Hippocampal formation (tissue), 2 donors: ENCODE measurements at places on chromosomes 5 and 9.

DNA sequence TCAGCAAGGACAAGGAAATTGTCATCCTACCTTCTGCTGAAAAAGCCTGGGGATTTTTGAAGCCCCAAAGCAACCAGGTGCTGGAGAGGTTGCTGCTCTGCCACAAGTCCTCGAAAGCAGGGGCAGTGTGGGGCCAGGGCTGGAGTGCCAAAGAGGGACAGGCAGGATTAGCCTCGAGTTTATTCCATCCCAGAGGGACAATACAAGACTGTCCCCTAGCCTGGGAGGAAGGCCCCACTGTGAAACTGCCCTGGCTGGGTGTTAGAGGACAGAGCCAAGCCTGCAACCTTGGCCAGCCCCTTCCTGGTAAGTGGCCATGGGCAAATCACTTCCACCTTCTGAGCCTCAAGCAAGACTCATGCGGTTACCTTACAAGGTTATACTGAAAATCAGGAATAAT, 55.1 kb downstream of the WHRN start:
- no peak for DNase-seq

DNA sequence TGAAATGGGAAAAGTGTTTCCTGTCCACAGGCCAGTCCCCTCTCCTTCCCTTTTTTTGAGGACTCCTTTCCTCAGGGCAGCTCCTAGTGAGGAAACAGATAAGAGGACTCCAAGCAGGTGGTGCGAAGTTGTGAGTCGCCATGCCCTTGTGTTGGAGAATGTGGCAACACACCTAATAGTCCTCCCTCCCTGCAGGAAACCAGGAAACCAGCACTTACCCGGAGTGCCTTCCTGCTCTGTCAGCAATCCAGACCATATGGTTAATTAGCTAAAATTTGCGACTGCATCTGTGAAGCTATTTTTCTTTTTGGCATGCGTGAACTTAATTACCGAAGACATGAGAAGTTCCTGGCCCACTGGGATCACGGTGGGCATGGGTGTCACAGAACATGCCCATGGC, 69.9 kb downstream of the TRIM32 start:
- DNase-seq, result peak; percentile 5

- no peak for DNase-seq
These were observed 3.7 kb upstream of the PJA2 start for GRCh38 chr5:109413458-109413857.

- DNase-seq, result no peak
These were observed 1568.9 kb upstream of the ACO1 start for GRCh38 chr9:30815585-30815984.

DNA sequence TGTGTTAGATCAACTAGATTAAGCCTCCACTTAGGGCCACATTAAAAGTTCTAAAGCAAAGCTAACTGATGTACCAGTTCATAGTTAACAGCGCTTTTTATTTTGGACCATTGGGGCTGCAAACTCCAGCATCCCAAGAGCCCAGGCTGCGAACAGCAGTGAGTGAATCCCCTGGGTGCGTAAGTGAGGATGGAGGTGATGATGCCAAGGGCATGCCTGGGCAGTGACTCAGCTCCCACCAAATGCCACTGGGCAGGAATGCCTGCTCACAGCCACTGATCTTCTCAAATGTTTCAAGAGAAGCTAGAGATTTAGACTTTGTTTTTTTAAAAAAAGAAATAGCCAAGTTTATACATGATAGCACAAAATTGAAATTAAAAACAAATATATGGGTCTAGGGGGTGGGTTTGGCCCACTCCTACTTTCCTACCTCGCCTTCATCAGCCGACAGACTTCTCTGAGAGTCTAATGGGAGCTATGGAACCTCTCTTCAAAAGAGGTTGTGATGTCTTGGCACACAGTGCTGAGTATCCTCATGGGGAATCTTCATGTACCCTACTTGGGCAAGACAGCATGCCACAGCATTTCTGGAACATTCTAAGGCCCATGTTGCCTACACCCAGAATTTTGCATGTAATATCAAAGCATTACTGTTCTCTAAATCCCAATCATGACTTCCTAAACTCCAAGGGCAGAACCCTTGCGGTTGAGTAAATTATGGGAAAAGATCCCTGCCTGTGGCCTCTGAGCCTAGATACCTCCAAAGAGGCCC, 398.1 kb downstream of the EBF1 start:
- no peak for DNase-seq

GRCh38 chr9:3846573-3846972, 320.8 kb upstream of the RFX3 start:
- DNase-seq, result no peak

DNA sequence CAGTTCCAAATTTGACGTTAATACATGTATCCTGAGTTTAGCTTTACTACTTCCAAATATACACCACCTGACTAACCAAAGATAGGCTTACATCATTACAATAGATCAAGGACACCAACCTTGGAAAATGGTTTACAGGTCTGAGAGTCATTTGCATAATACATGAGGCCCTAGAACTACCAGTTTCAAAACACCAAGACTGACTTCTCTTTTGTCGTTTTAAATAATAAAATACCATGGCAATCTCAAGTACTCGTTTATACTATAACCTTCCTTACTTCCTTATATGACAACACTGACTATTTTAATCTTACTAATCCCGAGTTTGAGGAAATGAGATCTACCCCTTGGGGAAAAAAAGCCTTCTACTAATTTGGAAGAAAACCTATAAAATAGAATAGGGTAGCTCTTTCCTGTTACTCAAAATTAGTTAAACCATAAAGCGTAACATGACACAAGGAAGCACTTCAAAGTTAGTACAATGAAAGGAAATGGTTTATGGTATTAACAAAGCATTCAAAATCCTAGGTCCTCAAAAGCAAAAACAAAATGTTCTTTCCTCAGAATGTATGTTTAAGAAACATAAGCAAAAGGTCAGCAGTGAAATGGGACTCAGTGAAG, 42.1 kb downstream of the UBQLN1 start:
- no peak for DNase-seq

GRCh38 chr9:27460226-27461023, 63.7 kb upstream of the IFNK start:
- DNase-seq, result no peak

GRCh38 chr5:173069671-173070070, 13.5 kb downstream of the CREBRF start:
- no peak for DNase-seq

DNA sequence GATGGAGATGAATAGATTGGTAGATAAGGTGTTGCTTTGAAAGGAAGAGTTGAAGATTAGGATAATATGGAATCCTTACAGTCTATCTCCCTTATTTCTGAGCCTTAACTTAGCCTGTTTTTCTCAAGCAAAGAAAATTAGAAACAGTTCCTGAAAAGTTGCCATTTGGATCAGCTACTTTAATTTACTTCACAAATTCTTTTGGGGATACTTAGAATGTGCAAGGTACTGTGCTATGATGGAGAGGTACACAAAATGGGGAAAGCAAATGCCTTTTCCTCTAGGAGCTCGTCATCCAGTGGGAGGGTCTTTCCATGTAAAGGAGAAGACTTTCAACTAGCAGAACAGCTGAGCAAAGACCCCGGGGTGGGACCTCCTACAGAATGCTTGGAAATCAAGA, 51.1 kb upstream of the SMARCA2 start:
- DNase-seq, result no peak

DNA sequence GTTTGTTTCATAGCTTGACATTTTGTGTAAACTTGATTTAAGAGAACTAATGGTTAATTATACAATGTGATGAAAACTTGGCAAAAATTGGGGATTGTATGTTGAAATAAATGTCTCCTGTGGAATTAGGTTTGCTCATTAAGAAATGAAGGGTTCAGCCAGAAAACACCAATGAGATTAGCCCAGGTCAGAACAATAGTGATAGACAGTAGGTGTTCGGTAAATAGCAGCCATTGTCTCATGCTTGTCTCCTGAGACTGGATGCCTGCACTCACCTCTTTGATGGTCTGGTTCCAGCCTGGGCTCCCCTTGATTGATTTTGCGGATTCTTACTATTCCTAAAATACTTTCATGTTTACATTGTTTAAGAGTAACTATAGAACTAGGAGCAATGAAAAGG, 135.5 kb downstream of the FBN2 start:
- DNase-seq, result no peak

DNA sequence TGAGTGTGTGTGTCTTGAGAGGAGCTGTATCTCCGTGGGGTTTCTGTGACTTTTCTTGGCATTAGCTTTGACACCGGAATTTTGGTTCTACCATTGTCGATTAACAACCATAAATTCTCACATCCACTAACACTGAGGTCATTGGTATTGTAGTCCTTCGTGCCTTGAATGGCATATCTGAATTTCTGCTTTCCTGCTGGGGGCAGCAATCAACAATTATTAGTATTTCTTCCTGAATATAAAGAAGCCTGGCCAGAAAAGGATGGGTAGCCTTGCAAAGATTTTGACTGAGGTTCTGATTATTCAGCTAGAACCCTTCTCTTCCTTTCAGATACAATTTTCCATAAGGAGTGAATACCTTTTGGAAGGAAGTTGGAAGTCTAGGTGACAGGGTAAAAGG, 33.5 kb upstream of the SHOC1 start:
- DNase-seq, result no peak

GRCh38 chr9:108727580-108728111, 128.1 kb downstream of the ACTL7B start:
- peak; percentile 35 for DNase-seq

- DNase-seq, result no peak
These were observed 147.7 kb downstream of the SIL1 start for GRCh38 chr5:139050432-139050831.

DNA sequence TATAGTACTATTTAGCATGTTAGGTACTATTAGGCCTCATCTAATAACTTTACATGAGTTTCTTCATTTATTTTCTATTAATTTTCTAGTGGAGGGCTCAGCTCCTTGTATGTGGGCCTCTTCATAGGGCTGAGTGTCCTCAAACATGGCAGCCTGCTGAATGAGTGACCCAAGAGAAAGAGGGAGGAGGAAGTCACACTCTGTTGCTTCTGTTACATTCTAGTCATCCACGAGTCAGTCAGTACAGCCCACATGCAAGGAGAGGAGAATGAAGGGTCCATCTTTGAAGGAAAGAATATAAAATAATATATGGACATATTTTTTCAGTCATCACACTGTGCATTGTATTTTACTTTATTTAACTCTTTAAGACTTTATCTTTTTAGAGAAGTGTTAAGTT, 66.6 kb upstream of the NR3C1 start:
- DNase-seq, result no peak

DNA sequence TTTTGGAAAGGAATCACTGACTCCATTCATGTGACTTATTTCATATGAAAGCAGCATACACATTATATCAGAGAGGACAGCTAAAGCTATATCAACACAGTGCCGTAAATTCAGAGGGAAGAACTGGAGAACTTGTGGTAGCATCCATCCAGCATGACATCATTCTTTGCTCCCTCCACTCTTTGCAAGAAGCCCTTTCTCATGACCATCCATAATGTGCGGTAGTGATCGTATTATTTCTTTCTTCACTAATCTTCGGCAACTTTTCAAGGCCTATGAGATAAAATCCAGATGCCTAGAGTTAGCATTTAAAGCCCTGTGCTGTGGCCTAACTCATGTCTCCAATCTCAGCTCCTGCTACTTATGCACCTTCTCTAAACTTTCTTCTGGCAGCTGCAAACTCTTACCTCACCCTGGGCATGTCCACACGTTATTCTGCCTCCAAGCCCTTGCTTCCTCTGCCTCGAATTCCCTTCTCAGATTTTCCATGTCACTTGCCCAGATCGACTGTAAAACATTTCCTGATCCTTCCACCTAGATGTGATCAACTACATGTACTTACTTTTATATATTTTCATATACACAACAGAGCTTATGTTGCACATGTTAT, 307.3 kb upstream of the SGCD start:
- no peak for DNase-seq

GRCh38 chr5:88740604-88741185, 142.3 kb downstream of the MEF2C start:
- no peak for DNase-seq

GRCh38 chr9:69997524-69997923, 46.1 kb upstream of the MAMDC2 start:
- no peak for DNase-seq

- no peak for DNase-seq
These were observed 45.5 kb downstream of the HTR1A start for GRCh38 chr5:63916786-63917185.

GRCh38 chr5:136703706-136704105, 338.4 kb upstream of the TRPC7 start:
- DNase-seq, result no peak

- no peak for DNase-seq
These were observed 145.3 kb upstream of the FST start for GRCh38 chr5:53335115-53335514.

DNA sequence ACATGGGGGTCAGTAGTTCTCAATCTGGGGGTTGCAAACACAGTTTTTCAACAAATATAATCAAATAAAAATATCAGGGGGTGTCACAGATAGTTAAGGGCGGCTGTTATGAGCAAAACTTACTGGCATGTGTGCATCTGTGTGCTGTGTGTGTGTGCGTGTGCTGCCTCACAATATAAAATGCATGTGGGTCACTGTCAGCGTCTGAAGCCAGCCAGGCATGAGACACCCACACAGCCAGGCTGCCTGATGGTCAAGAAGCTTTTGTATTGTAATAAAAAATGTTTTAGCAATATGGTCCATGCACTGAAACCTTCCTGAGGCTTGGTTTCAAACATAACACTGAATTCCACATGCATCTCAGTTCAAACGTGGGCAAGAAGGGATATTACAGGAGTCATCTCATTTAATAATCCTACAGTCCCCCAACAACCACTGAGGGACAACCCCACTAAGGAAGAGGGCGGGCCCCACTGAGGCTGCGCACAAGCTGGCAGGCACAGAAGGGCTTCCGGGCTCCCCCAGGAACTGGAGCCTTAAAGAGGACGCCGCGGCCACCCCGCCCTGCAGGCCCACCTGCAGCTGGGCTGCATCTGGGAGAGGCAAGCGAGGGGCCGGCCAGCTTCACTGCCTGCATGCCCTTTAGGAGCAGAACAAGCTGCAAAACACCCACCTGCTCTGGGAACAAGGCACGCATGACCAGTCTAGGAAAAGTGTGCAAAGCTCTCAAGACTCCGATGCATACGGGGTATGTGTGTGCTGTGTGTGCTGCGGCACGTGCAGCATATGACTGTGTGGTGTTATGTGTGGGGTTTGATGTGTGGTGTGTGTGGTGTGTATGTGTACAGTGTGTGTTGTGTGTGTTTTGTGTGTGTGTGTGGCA, 14.1 kb downstream of the SEMA4D start:
- peak; percentile 23 for DNase-seq

- no peak for DNase-seq
These were observed 62.7 kb downstream of the CAVIN4 start for GRCh38 chr9:100640447-100641050.

DNA sequence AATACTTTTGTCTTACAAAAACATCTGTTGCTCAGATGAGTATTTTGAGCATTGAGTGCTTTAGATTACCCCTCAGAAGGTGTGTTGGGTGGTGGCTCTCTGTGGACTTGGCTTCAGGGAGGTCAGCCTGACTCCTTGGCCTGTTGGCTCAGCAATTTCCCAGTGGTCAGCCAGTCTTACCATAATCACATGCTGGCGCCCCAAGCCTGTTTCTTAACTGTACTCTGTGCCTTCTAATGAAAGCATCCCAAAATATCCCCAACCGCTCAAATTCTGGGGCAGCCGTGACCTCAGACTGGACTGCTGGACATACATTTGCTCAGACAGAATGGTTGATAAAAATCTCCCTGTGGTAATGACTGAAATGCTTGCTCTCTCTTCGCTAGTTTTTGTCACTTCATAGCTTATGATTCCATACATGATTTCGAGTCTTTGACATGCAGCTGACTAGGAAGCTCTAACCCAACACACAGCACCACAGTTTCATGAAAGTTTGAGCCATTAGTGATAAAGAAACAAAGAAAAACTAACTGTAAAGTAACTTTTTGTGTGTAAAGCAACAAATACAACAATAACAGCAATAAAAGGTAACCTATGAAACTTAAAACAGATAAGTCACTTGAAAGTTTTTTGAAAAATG, 562.2 kb upstream of the MEF2C start:
- no peak for DNase-seq
